Brain (organoid and tissue), 16 donors: ENCODE measurements at places on chromosomes 12 and 14. TPM values are rescaled to one million over a fixed set of nuclear protein-coding genes. Genes with fewer than 3 reads are reported as not detected.
A peak's percentile ranks its signal among the peaks of the same experiment; 100 is the strongest.

DNA sequence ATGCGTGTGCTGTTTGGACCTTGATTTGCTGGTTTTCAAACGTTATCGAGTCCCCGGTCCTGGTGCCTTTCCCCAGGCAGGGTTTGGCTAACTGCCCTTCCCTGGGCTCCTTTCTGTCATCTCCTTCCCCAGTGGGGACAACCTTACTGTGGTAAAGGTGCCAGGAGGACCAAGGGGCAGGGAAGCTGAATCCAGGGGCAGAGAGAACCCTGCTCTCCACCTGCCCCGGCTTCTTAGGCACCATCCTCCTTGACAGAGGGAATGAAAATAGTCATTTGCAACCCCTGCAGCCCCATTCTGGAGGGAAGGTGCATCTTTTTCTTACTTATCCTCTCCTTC, 5.0 kb downstream of the CEBPE start:
- no peak for DNase-seq

DNA sequence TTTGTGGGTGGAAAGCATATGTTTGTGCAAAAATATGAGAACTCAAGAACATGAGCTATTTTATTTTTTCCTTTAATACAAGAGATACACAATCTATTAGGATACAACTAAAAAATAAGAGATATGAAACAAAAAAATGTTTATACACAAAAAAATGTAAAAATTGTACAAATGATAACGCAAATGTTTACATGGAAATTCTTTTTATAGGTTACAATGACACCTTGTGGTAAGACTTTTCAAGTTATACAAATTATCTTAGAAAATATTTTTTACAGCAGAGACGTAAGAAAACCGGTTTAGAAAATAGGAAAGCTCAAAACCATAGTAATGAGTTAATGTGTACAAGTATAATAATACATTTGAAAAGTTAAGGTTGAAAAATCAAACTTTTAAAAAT, 25.5 kb downstream of the CEP83 start:
- peak; percentile 58 for DNase-seq

MMP14 gene
- 59.7 TPM for polyA plus RNA-seq

DNA sequence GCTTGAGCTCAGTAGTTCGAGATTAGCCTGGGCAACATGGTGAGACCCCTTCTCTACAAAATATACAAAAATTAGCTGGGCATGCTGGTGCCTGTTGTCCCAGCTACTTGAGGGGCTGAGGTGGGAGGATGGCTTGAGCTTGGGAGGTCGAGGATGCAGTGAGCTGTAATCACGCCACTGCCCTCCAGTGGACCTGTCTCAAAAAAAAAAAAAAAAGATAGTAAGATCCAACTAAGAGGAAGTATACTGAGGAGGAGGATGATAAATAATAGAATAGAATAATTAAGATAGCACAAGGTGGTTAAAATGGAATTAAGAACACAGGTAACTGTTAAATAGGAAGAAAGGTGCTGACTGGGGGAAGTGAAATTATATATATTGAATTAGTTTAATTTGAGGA, 37.0 kb upstream of the BAZ1A start:
- DNase-seq = no peak

MGST1 gene
- 81.6 TPM for polyA plus RNA-seq

DNA sequence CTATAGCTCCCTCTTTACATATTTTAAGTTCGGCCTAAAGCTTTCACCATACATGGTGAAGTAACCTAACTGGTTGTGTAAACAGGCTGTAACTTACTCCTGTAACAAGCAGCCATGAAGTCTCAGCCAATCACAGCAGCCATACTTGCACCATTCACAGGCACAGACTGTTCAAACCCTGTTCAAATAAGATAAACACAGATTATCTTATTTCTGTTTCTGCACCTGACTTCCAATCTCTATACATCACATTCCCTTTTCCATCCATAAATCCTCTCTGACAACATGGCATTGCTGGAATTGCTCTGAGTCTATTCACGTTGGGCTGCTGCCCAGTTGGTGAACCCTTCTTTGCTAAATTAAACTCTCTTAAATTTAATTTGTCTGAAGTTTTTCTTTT, 34.5 kb upstream of the ARID2 start:
- DNase-seq = no peak

KCNJ8 gene
- polyA plus RNA-seq = 4.4 TPM
